ENCODE measurements at places on chromosomes 6 and 20. TPM values are rescaled to one million over a fixed set of nuclear protein-coding genes. Genes with fewer than 3 reads are reported as not detected.

COL9A1 gene
- total RNA-seq = 30.8 TPM

PRPF6 gene
- total RNA-seq = 81.5 TPM

KIAA1755 gene
- total RNA-seq = 9.5 TPM

FUT9 gene
- total RNA-seq = 2.2 TPM

KATNA1 gene
- total RNA-seq = 15.5 TPM

ZFP64 gene
- 25.5 TPM for total RNA-seq

RNF182 gene
- total RNA-seq = 3.0 TPM

SEL1L2 gene
- not detected for total RNA-seq

ZNF391 gene
- total RNA-seq = 10.2 TPM

DLK2 gene
- 1.6 TPM for total RNA-seq

GRCh38 chr20:50286609-50287008 lies 96.0 kb downstream of the CEBPB start:
- DNase-seq = no peak

GRCh38 chr20:36845288-36845971 lies 30.5 kb upstream of the TLDC2 start:
- DNase-seq = no peak

DNA sequence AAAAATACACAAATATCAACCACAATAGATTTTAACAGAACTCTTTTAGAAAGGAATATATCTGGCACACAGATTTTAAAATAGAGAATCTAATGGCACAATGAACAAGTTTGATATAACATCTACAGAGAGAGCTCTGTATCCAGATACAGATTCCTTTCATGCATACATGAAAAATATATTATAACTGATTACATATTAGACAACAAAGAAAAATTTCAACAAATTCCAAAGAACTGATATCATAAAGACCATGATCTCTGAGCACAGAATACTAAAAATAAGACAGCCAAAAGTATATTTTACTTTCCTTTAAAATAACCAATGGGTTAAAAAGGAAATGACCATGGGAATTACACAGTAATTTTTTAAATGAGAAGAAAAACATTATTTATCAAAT lies 74.1 kb upstream of the MAP7 start:
- no peak for DNase-seq

DNA sequence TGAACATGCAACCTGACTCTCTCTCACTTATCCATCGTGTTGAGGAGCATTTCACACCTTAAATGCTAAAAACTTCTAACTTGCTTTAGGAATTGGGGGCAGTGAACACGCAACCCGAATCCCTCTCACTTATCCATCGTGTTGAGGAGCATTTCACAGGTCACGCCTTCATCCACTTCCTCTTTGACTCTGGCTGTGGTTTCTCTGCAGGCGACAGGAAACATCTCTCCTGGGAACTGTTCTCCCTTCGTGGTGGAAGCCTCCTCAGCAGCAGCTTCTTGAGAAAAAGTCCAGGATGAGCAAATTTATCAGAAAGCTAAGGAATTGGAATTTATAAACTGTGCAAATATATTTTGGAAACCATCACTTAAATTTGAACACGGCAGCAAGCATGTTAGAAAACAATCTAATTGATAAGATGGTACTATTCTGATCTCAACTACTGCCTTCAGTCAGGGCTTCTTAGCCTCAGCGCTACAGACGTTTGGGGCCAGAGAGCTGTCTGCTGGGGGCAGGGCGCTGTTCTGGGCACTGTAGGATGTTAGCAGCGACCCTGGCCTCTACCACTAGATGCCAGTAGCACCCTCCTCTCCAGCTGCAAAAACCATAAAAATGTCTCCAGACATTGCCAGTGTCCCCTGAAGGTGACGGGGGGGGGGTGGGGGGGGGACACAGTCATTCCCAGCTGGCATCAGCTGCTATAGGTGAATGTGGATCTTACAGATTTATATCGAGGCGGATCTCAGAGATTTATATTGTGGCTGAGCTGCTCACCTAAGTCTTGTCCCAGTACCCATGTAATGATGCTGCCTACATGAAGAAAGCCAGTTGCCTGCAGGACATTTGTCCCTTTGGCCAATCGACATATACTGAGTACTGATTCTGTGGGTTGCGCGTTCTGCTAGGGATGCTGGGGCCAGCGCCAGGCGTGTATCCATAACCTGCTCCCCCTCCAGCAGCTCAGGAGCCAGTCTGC lies 26.2 kb downstream of the CTCFL start:
- DNase-seq = no peak

DNA sequence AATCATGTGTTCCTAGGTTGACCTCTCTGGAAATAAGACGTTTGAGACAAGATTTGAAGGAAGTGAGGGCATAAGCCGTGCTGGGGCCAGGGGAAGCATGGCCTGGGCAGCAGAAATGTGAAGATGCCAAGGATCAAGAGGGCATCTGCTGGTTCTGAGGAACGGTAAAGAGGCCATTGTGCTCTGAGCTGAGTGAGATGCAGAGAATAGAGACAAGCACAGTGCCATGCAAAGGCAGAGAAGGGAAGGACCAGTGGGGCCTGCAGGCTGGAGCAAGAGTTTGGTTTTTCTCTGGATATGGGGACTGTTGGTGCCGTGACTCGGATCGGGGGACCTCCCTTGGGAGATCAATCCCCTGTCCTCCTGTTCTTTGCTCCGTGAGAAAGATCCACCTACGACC lies 50.8 kb downstream of the SMPDL3A start:
- no peak for DNase-seq

GRCh38 chr20:15162079-15162647 lies 824.8 kb upstream of the FLRT3 start:
- DNase-seq = no peak

GRCh38 chr6:9409126-9409525 lies 973.8 kb upstream of the SLC35B3 start:
- DNase-seq = no peak

DNA sequence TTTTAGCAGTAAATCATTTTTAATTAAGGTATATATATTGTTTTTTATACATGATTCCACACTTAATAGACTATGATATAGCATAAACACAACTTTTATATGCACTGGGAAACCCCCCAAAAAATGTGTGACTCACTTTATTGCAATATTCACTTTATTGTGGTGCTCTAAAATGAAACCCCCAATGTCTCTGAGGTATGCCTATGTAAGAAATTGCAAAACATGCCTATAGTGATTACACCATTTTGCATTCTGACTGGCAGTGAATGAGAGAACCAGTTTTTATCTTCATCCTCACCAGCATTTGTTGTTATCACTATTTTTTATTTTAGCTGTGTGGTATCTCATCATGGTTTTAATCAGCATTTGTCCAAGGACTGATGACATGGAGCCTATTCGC lies 8.5 kb upstream of the CST11 start:
- no peak for DNase-seq

DNA sequence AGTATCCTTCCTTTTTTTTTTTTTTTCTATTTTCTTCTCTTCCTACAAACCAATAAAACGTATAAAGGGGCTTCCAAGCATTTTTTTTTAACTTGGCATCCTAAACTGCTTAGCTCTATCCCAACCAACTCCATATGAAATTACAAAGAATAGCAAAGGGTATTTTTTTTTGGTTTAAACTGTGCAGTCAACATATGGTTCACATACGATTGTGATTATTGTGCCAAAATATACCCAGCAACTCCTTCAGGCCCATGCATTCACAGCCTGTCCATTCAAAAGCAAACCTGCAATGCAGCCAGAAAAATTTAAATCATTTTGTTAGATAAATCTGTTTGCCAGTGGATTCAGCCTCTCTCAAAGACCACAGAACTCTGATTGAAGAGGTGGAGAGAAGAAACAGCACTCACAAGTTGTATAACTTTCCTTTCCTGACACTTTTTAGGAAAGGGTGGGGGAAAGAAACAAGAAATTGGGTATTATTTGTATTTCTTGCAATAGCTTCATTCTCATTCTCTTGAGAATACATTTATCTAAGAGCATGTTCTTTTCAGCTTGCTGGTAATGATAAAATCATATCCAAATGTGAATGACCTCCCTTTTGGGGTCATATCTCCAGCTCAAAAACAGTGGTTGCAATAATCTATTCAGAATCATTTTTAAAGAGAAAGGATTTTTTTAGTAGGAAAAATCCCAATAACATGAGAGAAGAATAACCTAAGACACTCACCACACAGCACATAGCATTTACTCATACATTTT lies 701.3 kb upstream of the CHD6 start:
- DNase-seq = no peak

- no peak for DNase-seq
Measured at GRCh38 chr6:12570461-12571030, 146.0 kb upstream of the PHACTR1 start.

DNA sequence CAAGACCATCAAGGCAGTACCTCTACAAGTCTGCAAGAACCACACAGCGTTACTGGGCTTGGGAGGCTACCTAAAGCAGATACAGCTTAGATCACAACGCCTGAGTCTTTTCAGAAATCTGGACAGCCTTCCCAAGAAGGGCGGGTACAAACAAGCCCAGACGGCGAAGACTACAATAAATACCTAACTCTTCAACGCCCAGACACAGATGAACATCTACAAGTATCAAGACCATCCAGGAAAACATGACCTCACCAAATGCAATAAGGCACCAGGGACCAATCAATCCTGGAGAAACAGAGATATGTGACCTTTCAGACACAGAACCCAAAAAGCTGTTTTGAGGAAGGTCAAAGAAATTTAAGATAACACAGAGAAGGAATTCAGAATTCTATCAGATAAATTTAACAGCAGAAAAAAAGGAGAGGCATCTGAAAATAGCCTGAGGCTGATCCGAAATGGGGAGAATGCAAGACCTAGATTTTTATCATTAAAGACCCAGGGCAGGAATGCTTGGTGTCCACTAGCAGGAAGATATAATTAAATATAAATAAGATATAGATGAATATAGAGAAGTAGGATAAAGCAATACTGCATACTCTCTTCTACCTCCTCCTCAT lies 131.7 kb upstream of the COL21A1 start:
- no peak for DNase-seq

DNA sequence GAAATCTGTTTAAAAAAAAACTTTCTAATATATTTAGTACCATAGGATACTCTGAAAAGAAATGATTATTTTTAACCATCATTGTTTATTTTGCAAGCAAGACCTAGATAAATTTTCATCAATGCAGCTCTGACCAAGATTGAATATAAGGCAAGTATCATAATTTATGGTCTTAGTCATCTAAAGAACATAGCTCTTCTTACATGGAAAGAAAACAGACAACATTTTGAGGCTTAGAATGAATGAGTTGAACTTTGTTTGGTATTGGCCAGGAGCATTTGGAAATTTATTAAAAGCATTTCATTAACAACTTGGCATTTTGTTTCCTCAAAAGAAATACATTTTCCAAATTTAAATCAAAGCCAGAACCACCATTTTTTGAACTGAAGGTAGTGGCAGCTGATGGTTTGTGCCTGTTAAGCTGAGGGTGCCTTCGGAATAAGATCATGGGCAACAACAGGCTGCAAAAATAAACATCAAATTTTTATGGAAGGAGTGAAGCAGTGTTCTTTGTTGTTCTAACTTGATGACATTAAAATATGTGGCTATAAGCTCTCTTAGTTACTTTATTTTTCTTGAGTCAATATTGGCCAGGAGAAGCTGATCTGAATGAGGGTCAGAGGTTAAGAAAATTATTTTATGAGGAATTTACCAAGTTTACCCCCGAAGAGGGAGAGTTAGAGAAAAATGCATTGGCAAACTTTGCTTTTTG lies 6.7 kb upstream of the ATXN1 start:
- no peak for DNase-seq

DNA sequence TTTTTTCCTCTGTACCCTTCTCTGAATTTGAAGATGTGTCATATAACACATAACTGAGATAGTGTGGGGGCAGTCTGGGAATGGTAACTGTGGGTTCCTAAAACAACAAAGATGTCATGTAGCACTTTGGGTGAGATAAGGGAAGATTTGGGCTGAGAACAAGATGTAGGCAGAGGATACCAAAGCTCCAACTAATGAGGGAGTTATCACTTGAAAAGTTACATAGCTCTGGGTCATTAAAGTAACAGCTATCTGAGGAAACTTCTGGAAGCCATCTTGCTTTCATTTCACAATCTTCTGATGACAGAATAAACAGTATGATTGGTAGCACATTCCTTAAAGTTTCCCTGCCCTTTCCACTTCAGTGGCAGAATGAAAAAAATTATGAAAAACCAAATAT lies 255.4 kb downstream of the TBX18 start:
- no peak for DNase-seq

GRCh38 chr6:135412761-135413160 lies 84.8 kb downstream of the AHI1 start:
- DNase-seq = no peak

GRCh38 chr6:49675816-49676215 lies 37.5 kb downstream of the CRISP2 start:
- DNase-seq = no peak

- no peak for DNase-seq
Measured at GRCh38 chr20:37984018-37984785, 49.1 kb downstream of the TTI1 start.

GRCh38 chr6:90643381-90643780 lies 56.5 kb upstream of the MAP3K7 start:
- DNase-seq = no peak

DNA sequence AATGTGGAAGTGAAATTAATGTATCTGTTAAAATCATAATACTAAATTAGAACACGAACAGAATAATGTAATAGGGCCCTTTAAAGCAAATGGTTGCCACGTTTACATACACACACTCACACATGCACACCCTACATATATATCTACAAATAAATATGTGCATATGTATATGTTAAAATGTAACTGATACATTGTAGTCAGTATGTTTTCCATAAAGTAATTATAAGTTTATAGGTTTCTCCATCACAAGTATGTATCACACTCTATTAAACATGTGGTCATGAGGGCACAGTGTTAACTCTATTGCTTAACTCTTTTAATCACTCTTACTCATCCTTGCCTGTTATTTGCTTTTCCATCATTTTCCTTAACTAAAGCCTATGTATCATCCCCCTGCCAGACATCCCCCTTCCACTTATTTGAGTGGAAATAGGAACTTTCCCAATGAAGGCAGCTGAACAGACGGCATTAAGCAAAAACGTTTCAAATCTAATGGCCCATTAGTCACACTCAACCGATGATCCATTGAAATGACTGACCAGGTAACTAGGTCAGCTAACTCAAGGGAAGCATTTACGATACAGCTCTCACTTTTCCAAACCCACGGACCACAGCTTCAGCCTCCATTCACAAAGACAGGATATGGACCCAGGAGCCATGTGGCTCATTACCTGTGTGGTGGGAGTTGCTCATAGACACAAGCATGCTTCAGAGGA lies 89.3 kb downstream of the HAO1 start:
- no peak for DNase-seq

GRCh38 chr6:163955096-163955495 lies 540.6 kb downstream of the QKI start:
- no peak for DNase-seq

DNA sequence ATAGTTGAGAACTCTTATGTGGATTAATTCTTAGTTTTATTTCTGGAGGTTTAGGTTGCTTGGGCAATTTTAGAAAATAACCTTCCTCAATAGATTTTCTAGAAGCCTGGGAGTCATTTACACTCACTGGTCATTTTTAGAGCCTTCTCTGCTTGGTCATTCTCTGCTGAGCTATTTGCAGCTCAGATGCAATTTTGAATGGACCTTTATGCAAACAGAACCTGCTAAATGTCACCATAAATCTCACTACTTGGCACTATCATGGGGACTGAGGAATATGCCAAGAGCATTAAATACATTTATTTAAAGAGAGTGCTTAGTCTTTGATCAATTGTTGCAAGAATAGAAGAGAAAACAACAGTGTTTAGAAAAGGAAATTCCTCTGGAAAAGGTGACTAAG lies 154.0 kb downstream of the CLVS2 start:
- no peak for DNase-seq

All from neural crest cell (in vitro differentiated cells).